ENCODE measurements at places on chromosomes 4 and X.

GRCh38 chrX:15499976-15500375 is 631 bp upstream of the BMX start:
- DNase-seq: no peak

DNA sequence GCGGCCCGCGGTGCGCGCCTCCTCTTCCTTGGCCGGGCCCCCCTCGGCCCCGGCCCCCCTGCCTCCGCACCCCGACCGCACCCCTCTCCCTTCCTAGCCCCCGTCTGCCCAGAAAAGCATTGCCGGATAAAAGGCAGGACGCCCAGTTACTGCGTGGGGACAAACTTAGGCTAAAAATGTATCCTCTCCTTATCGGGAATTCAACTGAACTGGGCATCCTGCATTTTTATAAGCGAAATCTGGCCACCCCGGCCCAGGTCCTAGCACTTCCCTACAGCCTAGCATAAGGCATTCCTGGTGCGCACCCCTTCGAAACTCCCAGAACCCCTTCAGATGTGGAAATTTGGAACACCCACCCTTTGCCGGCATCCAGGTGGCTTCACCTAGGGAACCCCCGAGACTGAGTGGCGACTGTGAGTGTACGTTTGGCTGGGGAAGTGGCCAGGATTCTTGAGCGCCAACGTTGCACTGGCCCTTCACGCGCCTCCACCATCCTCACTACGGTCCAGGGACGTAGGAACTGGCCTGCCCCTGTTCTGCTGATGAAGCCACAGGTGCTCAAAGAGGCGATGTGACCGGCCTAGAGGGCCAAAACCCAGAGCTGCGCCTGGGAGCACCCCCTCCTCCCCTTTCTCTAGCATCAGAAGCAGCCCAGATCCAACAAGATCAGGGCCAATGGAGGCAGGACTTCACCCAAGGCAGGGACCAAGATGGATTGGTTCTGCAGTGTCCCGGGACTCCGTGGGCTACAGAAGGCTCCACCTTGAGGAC is 5.7 kb upstream of the RNF4 start:
- DNase-seq: no peak

DNA sequence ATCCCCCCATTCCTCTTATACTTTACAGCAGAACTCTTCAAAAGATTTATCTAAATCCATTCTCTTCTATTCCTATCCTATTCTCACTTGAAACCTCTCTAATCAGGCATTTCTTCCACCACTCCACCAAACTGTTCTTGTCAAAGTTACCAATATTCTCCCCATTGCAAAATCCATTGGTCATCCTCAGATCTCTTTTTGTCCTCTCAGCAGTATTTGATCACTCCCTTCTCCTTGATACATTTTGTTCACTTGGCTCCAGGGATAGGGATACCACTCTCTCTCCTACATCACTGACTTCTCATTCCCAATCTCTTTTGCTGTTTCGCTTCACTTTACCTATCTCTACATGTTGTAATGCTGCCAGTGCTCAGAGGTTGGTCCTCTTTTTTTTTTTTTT is 2.8 kb upstream of the MTMR8 start:
- DNase-seq: no peak

- DNase-seq: no peak
Observed at GRCh38 chr4:132792310-132792709, 356.8 kb upstream of the PCDH10 start.

- DNase-seq: no peak
Observed at GRCh38 chr4:122140834-122141233, 11.3 kb upstream of the BLTP1 start.

- no peak for DNase-seq
Observed at GRCh38 chrX:22135171-22135711, 103.1 kb downstream of the PHEX start.

GRCh38 chr4:155757745-155758265 is 1.0 kb upstream of the GUCY1B1 start:
- no peak for DNase-seq

Measured in NCI-H1417 treated with DMSO at 0.1 percent for 48 hours (cell line).